Activated CD8-positive, alpha-beta T cell treated with anti-CD3 and anti-CD28 coated beads for 36 hours (primary cell): ENCODE measurements at places on chromosomes 2 and 18. TPM values are rescaled to one million over a fixed set of nuclear protein-coding genes. Genes with fewer than 3 reads are reported as not detected.

GRCh38 chr18:60893355-60894097 lies 439.7 kb upstream of the CDH20 start:
- no peak for DNase-seq
- H3K36me3 ChIP-seq: no peaks in the 10 kb centered on the region
- no peaks in the 10 kb centered on the region for H3K27me3 ChIP-seq
- H3K4me3 ChIP-seq: no peak overlapping the region
- H3K4me1 ChIP-seq: no peaks in the 10 kb centered on the region
- H3K27ac ChIP-seq: no peak overlapping the region

Gene SPEG
- total RNA-seq: 2.1 TPM

Gene CRIM1
- 15.9 TPM for total RNA-seq

DNA sequence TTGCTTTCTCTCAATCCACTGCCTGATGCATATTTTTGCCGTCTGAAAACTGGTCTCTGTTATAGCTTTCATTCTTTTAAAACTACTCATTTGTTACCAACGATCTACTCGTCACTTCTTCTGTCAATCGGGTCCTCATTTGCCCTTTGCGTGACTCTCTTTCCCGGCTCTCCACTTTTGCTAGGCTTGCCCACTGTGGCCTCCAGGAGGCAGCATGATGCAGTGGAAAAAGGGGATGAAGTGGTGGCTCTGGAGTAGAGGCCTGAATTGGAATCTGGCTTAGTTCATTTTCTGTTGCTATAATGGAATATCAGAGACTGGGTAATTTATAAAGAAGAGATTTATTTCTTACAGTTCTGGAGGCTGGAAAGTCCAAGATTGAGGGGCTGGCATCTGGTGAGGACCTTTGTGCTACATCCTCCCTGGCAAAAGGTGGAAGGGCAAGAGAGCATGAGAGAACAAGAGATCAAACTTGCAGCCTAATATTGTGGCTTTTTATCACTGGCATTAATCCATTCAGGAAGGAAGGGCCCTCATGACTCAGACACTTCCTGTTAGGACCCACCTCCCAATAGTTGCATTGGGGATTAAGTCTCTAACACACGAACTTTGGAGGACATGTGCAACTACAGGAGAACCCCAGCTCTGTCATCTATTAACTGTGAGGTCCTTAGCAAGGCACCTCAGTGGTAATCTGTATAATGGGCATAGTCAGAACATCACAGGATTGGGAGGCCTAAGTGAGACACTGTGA lies 15.4 kb downstream of the GDF7 start:
- H3K4me1 ChIP-seq: no peaks in the 10 kb centered on the region
- no peaks in the 10 kb centered on the region for H3K27me3 ChIP-seq
- DNase-seq: no peak
- H3K4me3 ChIP-seq: no peak overlapping the region

Gene TRABD2A
- 56.3 TPM for total RNA-seq

Gene REG3A
- total RNA-seq: not detected

DNA sequence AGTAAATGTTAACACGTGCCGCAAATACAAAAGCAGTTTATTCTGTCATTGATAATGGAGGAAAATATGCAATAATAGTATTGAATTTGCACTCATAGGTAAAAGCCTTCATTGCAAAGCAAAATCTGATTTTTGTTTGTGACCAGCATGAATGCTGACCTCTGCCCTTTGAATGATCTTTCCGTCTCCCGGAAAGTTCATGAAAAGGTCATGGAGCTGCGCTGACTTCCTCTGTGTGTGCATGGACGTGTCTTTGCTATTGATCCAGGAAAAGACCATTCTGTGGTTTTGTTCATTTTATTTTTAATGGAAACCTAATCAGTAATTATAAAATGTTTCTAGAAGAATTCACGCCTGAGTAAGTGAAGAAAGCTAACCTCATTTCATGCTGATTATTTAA lies 320.0 kb downstream of the MTX2 start:
- peaks cover 21% of the 10 kb centered on the region for H3K27me3 ChIP-seq
- no peaks in the 10 kb centered on the region for H3K36me3 ChIP-seq
- H3K27ac ChIP-seq: no peak overlapping the region
- H3K4me1 ChIP-seq: no peaks in the 10 kb centered on the region

GRCh38 chr18:22311301-22311700 lies 106.4 kb downstream of the CTAGE1 start:
- H3K4me3 ChIP-seq: no peak overlapping the region
- H3K36me3 ChIP-seq: no peaks in the 10 kb centered on the region
- H3K27ac ChIP-seq: no peak overlapping the region
- peaks cover 3% of the 10 kb centered on the region for H3K4me1 ChIP-seq

- H3K27me3 ChIP-seq: no peaks in the 10 kb centered on the region
- H3K4me1 ChIP-seq: peaks cover 51% of the 10 kb centered on the region
- H3K36me3 ChIP-seq: peaks cover 1% of the 10 kb centered on the region
- no peak overlapping the region for H3K4me3 ChIP-seq
These were observed 91.7 kb downstream of the RBMS1 start for GRCh38 chr2:160401895-160402294.

DNA sequence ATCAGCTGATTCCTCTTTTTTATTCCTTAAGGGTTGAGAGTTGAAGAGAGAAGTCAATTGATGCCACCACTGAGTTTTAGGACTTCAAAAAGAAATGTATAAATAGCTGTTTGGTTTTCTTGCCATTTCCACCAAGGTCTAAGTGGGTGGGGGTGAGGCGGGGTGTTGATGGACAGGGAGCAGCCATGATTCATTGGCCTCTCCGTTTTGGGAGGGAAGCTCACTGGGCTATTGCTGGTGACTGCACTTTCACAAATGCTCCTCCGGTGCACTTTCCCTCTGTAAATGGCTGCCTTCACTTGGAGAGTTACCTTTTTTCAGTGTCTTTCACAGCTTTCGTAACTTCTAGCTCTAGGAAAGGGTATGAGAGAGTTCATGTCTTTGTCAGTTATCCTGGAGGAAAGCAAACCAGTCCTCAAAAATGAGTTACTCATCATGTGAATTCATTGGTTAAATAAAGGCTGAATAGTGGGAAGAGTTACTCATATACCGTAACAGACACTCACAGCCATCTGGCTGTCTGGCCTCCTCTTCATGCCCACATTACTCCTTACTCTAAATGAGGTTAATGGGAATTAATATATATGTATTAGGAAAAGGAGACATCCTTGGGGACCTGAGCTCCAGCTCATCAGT lies 17.4 kb upstream of the CTAGE1 start:
- H3K27me3 ChIP-seq: no peaks in the 10 kb centered on the region
- no peak for DNase-seq
- H3K4me1 ChIP-seq: no peaks in the 10 kb centered on the region
- H3K36me3 ChIP-seq: no peaks in the 10 kb centered on the region
- no peak overlapping the region for H3K4me3 ChIP-seq
- H3K27ac ChIP-seq: no peak overlapping the region
